ENCODE measurements at places on chromosomes 5 and 9. TPM values are rescaled to one million over a fixed set of nuclear protein-coding genes. Genes with fewer than 3 reads are reported as not detected.

Gene PKN3
- 3.0 TPM for total RNA-seq

Gene FBXL7
- total RNA-seq = 18.2 TPM

Gene FOXD4L4
- total RNA-seq = not detected

Gene PSD2
- 0.28 TPM for total RNA-seq

Gene ZDHHC11B
- total RNA-seq = 3.1 TPM

Gene SLC22A5
- 3.6 TPM for total RNA-seq

Gene SPTLC1
- total RNA-seq = 60.4 TPM

Gene LRRC19
- total RNA-seq = not detected

Gene QSOX2
- 6.4 TPM for total RNA-seq

Gene CFAP90
- 0.81 TPM for total RNA-seq

Gene PCDHGB3
- 9.2 TPM for total RNA-seq

Gene ICE1
- total RNA-seq = 31.6 TPM

Gene SRA1
- 21.4 TPM for total RNA-seq

Gene FAXDC2
- 118 TPM for total RNA-seq

Gene OMD
- total RNA-seq = 17.1 TPM

Gene ADRB2
- 2.0 TPM for total RNA-seq

Gene DIMT1
- 42.2 TPM for total RNA-seq

Gene TAF1L
- not detected for total RNA-seq

Gene RMND5B
- total RNA-seq = 39.9 TPM

Gene MEIKIN
- total RNA-seq = not detected

Measured in sigmoid colon (tissue), 7 donors.